ENCODE measurements at places on chromosomes 7 and 10.

GRCh38 chr7:81499262-81500116 is 270.4 kb downstream of the HGF start:
- DNase-seq = peak; percentile 81

- peak; percentile 62 for DNase-seq
Measured at GRCh38 chr10:108597657-108598319, 1325.5 kb downstream of the XPNPEP1 start.

GRCh38 chr7:157829491-157829890 is 492.7 kb downstream of the DNAJB6 start:
- no peak for DNase-seq

GRCh38 chr10:44689368-44689767 is 221.8 kb upstream of the TMEM72 start:
- no peak for DNase-seq

- DNase-seq = no peak
Measured at GRCh38 chr7:12436896-12437535, 33.4 kb upstream of the VWDE start.

DNA sequence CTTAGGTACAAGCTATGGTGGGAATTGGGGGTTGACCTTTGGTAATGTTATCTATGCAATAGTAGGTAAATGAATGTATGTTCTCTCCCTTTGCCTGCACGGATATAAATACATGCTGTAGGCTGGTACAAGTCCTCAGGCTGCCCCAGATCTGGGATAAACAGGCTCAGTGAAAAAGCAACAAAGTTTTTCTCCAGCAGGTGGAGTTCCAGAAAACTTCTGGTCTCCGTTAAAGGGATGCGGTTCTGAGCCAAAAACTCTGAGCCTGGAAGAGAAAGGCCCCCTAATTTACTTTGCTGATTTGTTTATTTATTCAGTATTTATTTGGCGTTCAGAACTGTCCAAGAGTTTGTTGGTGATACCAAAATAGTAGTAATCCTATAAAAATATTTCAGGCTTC is 204.7 kb downstream of the ADRA2A start:
- DNase-seq = no peak

GRCh38 chr7:76512941-76513816 is 2.8 kb downstream of the UPK3B start:
- DNase-seq = no peak

- no peak for DNase-seq
Measured at GRCh38 chr7:82098414-82098813, 328.6 kb upstream of the HGF start.

- no peak for DNase-seq
Measured at GRCh38 chr7:85897967-85898366, 711.1 kb upstream of the SEMA3D start.

- DNase-seq = no peak
Measured at GRCh38 chr7:155289949-155290501, 7.7 kb upstream of the INSIG1 start.

DNA sequence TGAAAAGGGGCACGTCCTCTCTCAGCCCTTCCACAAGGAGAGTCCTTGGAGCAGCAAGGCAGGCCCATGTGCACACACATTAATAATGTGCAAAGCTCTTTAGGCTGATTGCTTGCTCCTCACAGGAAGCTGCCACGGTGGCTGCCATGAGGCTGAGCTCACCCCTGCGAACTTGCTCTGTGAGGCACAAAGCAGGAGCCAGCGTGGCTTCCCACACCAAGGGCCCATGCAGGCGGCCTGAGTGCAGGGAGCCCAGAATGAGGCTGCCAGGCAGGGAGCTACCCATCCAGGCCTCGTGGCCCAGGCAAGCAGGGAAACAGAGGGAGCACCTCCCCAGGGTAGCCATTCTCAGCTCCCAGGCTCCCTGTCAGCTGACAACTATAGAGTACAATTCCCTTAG is 242.9 kb downstream of the GRID1 start:
- no peak for DNase-seq

DNA sequence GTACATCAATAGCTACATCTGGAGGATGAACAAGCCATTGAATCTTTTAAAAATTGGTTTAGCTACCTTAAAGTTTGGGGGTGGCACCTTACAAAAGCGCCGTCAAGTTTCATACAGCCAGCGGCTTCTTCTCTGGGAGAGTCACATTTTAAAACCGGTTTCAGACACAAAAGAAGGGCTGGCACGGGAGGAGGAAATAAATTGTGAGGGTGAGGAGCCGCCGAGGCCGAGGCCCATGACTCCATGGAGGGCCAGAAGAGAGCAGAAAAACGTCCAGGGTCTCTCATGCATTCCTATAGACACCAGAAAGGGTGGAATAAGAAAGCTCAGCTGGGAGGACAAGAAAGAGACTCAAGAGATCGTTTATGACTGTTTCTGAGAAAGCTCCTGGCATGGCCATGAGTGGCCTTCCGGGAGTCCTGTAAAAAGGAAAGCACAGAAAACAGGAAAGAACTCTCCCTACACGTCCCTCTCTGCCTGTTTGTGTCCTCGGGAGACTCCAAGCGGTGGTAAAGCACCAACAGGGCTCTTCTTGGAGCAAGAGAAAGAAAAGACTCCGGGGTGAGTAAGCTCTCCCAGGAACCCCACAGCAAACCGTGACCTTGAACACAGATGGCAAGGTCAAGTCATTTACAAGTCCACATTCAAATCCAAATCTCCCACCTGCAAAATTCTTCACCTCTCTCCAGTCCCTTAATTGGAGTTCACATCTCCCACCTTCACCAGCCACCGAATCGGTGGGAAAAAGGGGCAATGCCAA is 1.8 kb downstream of the FRAT2 start:
- no peak for DNase-seq

DNA sequence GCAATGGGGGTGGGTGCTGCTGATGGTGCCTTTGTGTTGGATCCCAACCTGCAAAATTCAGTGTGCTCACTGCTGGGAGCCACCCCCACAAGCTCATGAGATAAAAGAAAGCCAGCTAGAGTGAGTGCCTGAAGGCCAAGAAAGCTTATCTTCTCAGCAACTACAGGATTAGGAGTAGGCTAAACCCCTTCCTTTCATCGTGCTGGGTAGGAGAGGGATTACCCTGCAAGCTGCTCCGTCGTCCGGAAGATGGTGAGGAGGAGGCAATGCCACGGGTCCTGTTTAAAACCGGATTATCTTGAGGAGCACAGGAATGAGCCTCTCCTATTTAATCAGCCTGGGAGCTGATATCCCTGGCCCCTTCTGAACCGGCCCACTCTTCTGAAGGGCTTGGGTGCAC is 258.0 kb downstream of the GALNT17 start:
- no peak for DNase-seq

DNA sequence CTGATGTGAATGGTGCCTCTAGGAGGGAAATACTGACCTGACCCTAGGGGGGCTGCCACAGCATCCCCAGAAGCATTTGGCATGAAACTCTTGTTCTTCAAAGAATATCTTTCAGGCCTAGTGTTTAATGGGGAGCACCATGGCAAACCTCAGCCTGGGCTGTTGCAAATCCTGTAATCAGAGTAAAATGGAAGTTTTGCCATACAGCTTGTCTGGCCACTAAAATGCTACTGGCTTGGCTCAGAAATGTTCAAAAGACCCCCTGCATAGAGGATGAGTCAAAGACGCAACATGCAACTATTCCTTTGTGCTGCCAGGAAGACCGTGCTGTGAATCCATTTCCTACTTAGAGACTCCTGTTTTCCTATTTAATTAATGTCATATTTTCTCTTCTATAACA is 26.7 kb downstream of the HECW1 start:
- no peak for DNase-seq

DNA sequence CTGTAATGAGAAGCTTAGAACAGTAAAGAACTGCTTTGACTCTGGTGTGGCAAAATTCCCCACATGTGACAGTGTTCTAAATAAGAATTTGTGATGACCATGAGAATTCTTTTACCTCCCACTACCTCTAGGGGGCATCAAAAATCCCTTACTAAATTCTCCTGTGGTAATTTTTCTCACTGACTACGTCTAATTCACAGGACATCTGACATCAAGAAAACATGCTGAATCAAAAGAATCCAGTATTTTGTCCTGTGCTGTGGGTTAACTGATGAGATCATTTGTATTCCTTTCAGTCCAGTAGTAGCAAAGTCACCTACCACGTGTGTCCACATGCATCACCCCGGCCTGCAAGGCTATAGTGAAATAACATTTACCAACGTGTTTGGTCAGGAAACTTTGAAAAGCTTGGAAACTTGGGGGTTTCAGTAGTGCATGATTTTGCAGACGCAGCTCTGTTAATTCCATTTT is 103.8 kb downstream of the ATE1 start:
- DNase-seq = peak; percentile 58

DNA sequence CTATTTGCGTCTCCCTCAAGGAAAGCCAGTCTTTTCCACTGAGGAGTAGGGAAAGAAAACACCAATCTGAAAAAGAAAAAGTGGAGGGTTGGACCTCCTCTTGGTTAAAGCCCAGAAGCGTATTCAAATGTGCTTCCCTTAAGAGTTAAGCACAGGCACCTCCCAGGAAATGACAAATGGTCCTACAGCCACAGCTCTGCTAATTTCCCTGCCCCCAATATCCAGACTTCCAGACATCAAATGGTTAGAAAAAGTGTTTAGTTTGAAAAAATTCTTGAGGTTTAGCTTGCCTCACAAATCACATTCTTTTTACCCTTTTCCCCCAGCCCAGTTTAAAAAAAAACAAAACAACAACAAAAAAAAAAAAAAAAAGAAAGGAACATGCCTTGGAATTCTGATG is 19.0 kb upstream of the COL1A2 start:
- no peak for DNase-seq

- no peak for DNase-seq
Measured at GRCh38 chr7:152137476-152138025, 112.1 kb downstream of the GALNT11 start.

DNA sequence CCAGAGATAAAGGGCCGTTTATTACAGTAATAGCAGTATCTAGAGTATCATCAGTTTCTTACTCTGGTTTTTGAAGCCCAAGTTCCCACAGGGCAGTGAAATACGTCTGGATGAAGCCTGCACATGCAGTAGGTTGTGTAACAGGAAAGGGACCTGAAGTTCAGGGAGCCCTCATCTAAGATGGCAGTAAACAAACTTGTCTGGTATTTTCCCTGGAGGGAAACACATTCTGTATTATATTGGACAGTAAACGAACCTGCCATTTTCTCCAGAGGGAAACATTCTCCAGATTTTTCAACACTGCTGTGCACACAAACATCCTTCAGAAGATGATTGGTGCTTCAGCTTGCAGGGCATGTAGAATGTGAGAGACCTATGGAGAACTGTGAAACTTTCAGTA is 189.9 kb downstream of the TFEC start:
- no peak for DNase-seq

GRCh38 chr10:61903928-61904344 is 2.4 kb downstream of the ARID5B start:
- peak; percentile 24 for DNase-seq

DNA sequence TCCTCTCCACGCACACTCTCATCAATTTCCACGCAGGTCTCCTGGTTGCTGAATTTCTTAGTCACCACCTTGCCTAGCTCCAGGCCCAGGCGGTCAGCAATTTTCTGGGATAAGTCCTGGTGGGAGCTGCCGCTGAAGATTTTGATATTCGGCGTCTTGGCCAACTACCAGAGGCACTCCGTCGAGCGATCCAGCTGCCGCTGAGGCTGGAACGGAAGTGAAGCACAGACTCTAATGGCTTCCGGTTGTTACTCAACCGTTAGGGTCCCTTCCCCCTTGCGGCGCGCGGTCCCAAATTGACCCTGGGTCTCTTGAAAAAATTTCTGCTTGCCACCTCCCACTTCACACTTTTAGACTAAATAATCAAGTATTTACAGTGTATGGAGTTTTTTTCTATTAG is at the start of gene PRPS1L1:
TSS of gene PRPS1L1 (minus strand) at position 219 of the 400 bp plus-strand sequence.
- no peak for DNase-seq
